ENCODE measurements at places on chromosomes 4 and X.

- no peak for DNase-seq
Observed at GRCh38 chrX:96211953-96212352, 472.7 kb upstream of the DIAPH2 start.

GRCh38 chr4:166075599-166075998 lies 202.6 kb downstream of the TLL1 start:
- no peak for DNase-seq

DNA sequence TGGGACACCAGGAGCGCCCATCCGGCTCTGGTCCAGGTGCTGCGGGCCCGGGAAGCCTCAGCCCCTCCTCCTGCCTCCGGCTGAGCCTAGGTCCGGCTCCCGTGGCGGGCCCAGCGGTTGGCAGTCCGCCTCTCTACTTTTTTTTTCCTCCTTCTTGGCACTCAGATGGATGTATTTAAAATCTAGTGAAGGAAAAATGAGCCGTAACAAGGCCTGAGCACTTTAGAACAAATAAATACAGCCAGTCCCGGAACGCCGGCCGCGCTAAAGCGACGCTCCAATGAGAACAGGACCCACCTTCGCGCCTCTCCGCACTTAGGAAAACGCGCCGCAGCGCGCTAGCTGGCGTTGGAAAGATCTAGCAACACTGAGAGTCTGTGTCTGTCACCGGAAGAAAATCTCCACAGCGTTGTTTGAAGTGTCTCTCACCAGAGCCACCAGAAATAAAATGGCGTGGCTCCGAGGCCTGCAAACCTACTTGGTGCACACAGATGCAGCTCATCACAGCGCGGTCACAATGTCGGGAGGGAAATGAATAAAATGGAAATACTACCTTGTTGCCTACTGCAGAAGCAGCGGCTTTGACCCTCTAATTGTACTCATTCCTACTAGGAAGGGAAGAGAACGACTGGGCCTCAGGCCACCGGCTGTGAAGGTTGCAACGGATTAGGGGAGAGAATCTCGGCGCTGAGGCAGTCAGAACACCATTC lies 4.7 kb downstream of the NEUROG2 start:
- no peak for DNase-seq

GRCh38 chr4:128573781-128574508 lies 235.6 kb upstream of the JADE1 start:
- peak; percentile 93 for DNase-seq

- no peak for DNase-seq
Observed at GRCh38 chr4:115537387-115537786, 424.0 kb upstream of the NDST4 start.

DNA sequence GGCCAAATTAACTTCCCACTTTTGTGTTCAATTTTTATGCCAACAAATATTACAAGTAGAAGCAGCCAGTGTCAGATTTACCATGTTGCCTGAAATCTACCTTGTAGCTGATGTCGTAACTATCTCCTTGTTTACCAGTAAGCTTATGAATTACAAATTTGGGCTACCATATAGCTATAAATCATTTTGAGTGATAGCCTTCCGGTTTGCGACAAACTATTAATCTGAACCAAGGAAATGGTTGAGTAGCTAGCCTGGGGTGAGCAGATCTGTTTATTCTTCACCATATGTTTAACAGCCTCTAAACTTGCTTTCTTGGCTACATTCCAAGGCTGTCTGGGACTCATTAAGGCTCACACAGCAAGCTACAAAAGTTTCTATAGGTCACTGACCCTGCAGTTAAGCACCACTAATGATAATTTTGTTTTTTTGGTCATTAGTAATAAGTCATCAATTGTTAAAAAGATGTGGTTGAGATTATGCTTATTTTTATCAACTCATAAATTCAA lies 218.7 kb upstream of the SPOCK3 start:
- DNase-seq: no peak

DNA sequence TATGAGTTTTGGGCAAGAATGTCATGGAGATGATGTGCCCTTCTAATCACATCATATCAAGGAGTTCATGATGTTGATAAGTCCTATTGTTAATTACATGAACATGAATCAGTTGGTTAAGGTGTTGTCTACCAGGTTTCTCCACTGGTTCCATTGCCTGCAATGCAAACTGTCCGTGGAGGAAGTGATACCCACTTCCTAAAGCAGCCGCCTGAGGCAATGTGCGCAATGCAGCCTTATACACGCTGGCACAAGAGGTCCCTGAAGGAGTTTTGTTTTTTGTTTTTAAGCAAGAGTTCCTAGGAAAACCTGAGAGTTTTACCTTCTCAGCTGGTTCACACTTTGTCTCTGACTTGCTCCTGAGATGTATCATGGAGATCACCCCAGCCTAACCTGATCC lies 5.9 kb upstream of the GPKOW start:
- no peak for DNase-seq

DNA sequence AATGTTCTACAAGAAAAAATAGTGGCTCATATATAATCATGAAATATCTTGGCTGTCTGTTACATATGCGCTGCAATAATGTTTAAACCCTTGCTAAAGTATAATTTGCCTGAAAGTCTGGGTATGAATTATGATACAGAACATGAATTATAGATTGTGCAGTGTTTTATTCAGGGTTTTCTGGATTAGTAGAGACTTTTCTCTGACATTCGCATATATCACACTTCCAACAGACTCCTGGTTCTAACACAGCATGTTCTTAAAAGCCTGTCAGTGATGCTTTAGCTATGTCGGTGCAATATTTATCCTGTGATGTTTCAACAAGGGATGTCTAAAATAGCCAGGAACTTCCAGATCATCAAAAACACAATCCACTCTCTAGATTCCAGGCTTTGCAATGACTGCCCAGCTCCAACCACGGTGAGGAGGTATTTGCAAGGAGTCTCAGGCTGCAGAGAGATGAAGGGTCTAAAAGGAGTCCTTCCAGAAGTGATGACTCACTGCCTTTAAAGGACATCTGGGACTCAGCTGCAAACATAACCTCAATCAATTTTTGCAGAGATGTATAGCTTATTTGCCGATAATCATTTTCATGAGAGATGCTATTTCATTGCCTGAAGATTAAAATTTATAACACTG lies 69.4 kb downstream of the RWDD4 start:
- no peak for DNase-seq

GRCh38 chrX:6002056-6002455 lies 226.6 kb downstream of the NLGN4X start:
- DNase-seq: no peak

GRCh38 chr4:15145709-15146108 lies 143.4 kb downstream of the CPEB2 start:
- no peak for DNase-seq

- DNase-seq: no peak
Observed at GRCh38 chr4:183097231-183098018, 1.6 kb upstream of the WWC2 start.

GRCh38 chr4:143254491-143255226 lies 69.9 kb downstream of the USP38 start:
- DNase-seq: no peak

Data from kidney epithelial cell (primary cell).